ENCODE measurements at places on chromosomes 16 and 17.

DNA sequence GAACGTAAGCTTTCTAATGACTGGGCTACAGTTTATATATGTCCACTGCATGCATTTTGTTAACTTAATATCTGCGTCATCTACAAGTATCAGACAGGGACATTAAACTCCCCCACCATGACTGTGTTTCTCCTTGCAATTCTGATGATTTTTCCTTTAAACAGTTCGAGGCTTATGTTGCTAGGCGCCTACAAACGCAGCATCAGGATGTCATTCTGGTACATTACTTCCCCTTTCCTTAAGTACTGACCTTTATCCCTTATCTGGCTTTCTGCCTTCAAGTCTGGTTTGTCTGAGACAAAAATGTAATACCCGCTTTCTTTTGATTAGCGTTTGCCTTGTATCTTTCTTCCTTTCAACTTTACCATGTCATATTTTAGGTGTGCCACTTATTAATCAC is 362.4 kb downstream of the SLC39A11 start:
- no peak for DNase-seq

DNA sequence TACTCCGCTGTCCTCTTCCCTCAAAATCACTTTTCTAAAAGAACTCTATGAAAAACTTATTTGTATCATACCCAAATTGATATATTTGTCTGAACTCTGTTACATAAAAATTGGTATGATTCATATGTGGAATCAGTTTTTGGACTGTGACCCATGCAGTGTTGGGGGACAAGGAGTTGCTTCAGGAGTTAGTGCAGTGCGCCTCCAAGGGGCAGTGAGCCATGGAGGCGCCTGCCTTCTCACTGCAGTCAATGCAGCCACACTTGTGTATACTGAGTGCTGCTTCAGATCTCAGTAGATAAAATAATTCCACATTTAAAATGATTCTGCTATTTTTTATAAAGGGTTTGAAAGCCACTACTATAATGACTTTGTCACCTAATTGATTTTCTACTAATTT is 32.5 kb downstream of the DGKE start:
- no peak for DNase-seq

- DNase-seq = no peak
Observed at GRCh38 chr17:5941258-5941657, 128.9 kb upstream of the WSCD1 start.

- DNase-seq = no peak
Observed at GRCh38 chr16:77610496-77610895, 111.8 kb upstream of the NUDT7 start.
